ENCODE measurements at places on chromosomes 1 and 21.

GRCh38 chr1:245869847-245870246 is 637.2 kb downstream of the SMYD3 start:
- DNase-seq: no peak

DNA sequence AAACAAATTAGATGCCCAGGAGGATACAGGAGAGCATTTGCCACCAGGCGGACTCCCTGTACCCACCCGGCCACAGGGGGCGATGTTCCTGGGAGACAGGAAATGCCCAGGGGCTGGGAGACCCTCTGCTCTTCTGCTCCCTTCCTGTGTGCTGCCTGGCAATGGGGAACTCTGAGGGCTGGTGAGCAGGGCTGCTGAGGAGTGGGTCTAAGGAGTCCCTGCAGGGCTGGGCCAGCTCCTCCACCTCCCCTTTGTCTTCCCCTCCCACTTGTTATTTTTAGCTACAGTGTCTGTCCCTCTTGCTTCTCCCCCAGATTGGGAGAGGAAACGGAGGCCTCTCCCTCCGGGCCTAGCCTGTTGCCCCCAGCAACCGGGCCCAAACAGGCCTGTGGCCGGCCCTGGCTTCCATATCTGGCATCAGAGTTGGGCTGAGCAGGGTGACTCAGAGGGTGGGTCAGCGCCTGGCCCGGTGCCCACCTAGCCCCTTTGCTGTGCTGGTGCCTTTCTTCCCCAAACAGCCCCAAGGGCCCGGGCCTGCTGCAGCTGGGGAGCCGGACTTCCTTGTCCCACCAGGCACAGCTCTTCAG is 11.6 kb downstream of the LMNA start:
- peak; percentile 99 for DNase-seq

DNA sequence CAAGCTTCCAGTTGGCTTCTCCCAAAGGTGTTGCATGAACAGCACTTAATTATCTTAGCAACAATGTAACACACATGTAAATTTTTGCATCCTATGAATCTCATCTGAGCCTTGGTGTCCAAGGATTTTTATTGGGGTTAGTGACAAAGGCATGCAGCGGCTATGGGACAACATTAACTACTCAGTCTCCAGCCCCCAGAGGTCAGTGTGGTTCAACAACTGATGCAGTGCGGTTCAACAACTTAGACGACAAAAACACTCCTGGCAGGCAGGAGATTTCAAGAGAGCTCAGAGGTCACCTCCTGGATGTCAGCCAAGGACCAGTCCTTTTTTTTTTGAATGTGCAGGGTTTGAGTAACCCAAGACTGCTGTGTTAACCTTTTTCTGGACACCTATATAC is 77.5 kb upstream of the HMCN1 start:
- DNase-seq: no peak

DNA sequence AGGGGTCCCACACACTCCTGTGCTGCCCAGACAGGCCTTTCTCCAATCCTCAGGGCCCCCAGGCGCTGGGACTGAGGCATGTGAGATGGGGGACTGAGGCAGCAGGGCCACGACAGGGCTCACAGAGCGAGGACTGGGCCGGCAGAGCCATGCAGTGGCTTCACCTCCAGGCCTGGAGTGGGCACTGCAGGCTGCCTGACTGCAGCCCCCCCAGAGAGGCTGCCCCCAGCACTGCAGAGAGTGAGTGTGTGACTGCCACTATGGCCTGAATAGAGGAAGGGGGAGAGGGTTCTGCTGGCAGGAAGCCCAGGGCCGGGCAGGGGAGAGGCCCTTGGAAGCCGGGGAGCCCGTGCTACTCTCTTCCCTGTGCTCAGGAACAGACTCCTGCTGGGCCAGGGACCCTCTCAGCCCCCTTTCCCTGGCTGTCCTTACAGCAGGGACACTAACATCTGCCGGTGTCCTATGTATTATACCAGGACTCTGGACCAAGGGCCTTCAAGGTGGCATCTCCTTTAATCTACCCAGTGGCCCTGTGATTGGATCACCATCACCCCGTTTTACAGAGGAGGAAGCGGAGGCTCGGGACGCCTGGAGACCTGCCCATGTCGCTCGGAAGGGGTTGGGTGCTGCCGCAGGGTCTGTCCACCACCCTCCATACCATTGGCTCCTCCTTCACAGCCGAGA is 20.2 kb upstream of the PLEKHG5 start:
- DNase-seq: no peak

DNA sequence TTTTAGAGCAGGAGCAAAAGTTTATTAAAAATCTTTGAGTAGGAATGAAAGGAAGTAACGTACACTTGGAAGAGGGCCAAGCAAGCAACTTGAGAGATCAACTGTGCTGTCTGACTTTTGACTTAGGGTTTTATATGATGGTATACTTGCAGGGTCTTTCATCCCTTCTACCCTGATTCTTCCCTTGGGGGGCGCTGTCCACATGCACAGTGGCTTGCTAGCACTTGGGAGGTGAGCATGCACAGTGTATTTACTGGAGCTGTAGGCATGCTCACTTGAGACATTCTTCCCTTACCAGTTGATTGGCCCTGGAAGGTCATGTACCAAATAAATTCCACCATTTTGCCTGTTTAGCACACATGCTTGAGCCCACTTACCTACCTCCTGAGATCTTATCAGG is 1001.3 kb upstream of the ADGRL2 start:
- no peak for DNase-seq

DNA sequence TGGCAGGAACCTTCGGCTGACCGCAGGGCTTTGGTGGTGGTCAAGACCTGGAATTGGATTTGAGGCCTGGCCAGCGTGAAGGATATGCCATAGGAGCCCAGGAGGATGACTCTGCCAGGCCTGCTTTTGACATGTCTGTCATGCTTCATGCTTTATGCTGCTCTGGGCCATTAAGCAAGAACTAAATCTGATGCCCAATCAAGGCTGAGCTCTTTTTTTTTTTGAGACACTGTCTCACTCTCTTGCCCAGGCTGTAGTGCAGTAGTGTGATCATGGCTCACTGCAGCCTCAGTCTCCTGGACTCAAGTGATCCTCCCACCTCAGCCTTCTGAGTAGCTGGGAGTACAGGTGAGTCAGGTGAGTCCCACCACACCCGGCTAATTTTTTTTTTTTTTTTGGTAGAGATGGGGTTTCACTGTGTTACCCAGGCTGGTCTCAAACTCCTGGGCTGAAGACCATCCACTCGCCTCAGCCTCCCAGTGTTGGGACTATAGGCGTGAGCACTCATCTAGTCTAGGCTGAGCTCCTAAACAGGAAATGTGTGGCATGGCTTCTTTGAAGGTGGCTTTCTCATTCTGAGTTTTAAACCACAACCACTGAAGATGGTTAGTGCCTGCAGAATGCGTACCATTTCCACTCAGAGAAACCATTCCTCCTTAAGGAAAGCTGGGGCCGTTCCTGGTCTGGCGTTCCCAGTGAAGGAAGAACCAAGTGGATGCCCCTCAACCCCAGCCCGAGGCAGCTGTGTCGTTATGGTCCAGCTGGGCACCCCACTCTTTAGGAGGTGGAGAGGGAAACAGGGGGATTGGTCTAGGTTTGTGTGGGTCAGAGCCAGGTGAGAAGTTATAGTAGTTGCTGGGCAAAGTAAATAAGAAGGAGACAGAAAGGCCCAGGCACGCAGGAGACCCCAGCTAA is 34.2 kb upstream of the ATP5PO start:
- DNase-seq: no peak

DNA sequence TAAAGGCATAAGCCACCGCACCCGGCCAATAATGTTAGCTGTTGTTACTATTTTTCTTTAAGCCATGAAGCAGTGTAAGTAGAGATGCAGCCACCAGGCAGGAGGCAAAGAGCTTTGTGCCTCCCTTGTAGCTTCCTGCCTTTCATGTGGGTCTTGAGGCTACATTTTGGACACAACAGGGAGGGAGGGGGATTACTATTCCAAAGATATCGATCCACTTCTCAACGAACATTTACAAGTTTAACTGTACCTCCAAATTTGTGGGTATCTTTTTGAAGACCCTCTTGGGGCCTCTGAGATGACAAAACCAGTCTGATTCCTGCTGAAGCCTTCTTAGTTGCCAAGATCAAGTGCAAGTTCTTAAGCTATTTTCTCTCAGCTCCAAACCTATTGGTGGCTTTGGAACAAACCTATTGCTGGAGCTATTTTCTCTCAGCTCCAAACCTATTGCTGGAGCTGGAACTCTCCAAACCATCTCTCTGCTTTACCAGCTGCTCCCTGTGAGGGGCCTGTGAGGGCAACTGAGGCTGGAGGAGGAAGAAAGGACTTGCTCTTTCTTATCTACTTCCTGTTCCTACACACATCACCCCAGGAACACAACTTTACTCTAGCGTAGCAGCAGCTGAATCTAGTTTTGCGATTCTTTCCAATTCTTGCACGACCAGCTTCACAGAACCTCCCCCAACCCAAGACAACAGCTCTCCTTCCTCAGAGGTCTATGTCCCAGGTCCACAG is 16.1 kb upstream of the RCAN3 start:
- no peak for DNase-seq

DNA sequence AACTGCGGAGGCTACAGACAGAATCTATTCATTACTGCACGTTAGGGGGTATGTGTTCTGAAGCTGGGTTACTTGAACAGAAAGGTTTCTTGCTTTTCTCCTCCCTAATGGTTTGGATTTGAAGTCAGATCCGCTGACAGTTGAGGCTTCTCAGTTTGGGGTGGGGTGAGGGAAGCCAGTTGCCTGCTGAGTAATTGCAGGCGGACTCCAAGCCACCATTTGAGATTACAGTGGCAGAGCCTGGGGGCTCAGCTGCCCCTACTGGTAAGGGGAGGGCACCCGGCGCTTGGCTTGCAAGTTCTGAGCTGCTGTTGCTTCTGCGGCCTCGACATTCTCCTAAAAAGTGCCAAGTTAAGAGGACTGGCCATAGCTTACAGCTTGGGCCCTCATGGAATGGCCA is 2.0 kb downstream of the GRHL3 start:
- DNase-seq: no peak

DNA sequence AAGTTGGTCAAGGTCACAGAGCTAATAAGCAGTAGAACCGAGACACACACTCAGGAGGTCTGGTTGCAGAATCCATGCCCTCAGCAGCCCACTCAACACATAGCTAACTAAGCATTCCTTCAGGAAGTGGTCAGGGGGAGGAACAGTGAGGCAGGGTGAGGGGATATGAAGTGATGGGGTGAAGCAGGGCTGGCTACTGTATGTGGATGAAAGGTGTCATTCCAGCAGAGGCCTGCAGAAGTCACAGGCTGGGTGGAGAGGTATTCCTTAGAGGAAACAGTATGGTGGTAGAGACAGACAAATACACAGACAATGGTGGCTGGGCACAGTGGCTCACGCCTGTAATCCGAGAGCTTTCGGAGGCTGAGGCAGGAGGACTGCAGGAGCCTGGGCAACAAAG is 14.1 kb downstream of the TMCO4 start:
- DNase-seq: no peak

GRCh38 chr1:56482486-56482885 is 96.9 kb downstream of the PLPP3 start:
- no peak for DNase-seq

DNA sequence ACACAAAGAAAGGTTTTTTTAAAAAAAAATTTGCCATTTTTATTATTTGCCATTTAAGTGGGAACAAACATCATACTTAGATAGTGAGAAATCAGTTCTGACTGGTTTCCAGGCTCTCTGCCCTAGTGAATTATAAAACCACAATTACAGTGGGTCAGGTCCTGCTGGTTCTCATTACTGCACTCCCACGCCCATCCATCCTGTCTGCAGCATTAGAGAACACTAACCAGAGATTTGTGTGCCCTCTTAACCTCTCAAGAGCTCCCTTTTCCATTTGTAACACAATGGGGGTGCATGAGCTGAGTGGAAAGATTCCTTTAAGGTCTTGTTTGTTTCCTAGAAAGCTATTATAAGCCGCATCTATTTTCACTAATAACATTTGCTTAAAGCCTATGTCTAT is 489.3 kb downstream of the AMY1C start:
- DNase-seq: peak; percentile 62

DNA sequence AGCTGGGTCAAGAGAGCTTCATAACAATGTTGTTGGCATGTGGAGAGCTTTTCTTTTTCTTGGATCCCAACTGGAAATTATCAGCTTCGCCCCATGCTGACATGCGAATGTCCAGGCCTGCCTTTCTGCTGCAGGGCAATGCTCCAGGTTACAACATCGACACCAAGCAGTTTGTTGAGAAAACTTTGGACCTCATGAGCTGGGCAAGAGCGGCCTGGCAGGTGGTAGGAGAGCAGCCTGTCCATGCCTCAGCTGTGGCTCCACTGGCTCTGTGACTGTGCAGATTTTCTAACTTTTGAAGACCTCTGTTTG is 41.4 kb downstream of the MTARC1 start:
- DNase-seq: no peak

GRCh38 chr21:28754127-28754611 is 238.5 kb downstream of the LTN1 start:
- peak; percentile 86 for DNase-seq

- peak; percentile 12 for DNase-seq
Measured at GRCh38 chr1:67463298-67463955, 33.2 kb upstream of the SERBP1 start.
